ENCODE measurements at places on chromosomes 3 and 15.

DNA sequence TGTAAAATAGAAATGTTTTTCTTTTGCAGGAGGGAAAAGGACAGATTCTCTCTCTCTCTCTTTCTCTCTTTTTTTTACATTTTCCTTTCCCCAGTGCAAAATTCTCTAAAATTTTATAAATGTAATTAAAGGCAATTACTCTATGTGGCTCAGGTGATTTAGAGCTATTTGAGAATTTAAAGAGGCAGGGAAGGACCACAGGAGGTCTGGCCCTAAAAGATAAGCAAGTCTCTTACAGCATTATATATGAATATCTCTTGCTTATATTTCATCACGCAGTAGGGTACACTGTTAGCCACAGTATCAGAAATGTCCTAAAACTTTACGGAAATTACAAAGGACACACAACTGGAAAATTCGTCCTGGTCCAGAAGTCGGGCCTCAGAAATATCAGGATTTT lies 70.5 kb upstream of the PPIB start:
- DNase-seq: peak; percentile 46

DNA sequence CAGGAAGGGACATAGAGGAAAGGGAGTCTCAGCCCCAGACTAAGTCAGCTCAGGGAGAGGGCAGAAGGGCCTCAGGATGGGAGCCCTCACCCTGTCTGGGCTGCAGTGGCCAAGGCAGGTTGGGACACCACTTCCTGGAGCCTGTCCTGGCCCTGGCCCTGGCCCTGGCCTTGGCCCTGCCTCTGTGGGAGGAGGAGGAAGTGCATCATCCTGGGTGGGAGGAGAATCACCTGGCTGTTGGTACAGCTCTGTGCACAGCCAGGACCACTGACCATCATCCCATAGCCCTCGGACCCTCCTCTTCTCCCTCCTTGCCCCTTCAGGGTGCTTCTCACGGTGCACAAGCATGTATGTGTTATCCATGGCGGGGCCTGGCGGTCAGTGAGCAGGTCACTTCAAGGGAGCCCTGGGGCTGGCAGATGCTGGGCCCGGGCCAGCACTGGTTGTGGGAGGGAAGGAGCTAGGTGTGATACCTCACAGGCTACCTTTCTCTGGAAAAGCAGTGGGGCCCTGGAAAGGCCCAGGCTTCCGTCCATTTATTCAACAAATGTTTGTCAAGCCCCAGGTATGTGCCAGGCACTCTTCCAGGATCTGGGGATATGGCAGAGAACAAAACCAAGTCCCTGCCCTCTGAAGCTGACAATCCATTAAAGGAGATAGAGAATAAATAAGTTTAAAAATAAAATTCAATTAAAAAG lies 8.2 kb upstream of the APEH start:
- DNase-seq: no peak

- peak; percentile 57 for DNase-seq
These were observed 952 bp upstream of the HDDC3 start for GRCh38 chr15:90933301-90933700.

- no peak for DNase-seq
These were observed 62.5 kb downstream of the VPS13C start for GRCh38 chr15:61997786-61998185.

- no peak for DNase-seq
These were observed 39.7 kb upstream of the LRRFIP2 start for GRCh38 chr3:37214076-37214475.

GRCh38 chr3:171049861-171050444 lies 23.4 kb upstream of the SLC2A2 start:
- no peak for DNase-seq

- no peak for DNase-seq
These were observed 37.5 kb upstream of the C3orf38 start for GRCh38 chr3:88112289-88112688.

GRCh38 chr15:85518979-85519761 lies 138.8 kb downstream of the AKAP13 start:
- DNase-seq: no peak

DNA sequence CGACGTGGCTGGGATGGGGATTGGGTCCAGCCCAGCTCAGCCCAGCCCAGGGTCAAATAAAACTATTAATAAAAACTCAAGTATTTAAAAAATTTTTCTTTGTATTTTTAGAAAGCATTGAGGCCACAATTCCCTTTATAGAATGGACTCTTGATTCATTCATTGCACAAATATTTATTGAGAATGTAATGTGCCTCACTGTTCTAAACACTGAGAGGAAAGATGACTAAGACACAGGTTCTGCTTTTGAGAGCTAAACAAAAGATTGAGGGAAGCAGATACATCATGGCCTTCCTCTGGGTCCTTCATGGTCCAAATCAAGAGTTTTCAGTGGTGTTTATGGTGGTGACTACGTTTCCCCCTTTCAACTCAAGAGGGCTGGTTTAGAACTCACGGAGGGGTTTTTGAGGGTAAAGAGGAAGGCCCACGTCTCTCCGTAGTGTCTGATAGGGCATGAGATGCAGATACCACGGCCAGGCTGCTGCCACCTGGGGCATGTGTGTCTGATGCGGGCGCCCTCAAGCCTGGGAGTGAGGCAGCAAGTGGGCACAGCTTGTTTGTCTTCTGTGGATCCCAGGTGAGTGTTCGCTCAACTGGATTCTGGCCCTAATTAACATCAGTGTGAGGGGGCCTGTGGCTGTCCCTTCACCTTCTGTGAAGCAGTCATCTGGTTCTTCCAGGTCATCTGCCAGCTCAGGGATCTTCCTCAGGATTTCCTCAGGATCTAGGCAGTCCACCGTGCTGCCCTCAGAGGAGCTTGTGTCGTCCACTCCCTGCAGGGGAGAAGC lies 73.5 kb upstream of the SCN5A start:
- DNase-seq: peak; percentile 20

DNA sequence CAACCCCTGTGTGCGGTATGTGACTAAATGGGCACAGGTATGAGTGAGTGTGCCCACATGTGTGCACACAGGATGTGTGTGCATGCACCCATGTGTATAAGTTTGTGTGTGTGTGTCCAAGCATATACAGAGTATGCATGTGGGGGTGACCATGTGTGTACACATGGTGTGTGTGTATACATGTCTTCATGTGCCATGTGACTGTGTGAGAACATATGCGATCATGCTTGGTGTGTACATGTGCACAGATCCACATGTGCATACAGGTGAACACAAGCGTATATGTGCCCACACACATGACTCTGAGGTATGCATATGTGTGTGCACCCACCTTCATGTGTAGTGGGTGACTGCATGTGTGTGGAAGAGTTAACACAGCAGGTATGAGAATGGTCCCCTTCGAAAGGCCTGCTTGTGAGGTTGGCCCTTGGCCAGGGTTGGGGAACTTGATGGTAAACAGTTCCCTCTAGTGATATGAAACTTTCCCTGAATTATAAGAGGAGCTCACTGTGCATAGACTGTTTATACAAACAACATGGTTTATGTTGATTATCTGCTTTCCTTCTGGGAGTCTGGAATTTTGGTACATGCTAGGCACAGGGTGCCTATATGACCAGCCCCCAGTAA lies 10.3 kb downstream of the PFKFB4 start:
- DNase-seq: no peak

DNA sequence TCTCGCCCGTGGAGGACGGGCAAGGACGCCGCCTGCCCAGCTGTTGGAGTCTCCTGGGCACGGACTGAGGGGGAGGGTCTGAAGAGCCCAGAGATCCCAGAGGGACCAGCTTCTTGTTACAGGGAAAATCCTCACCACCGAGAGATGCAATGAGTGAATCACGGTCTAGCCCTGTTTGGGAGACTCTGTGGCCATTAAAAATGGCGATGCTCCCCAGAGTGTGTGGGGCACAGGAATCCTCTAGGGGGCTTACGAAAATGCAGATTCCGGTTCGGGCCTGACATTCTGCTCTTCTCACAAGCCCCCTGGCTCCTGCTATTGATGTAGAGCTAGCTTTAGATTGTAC lies 35.5 kb upstream of the EPHB3 start:
- DNase-seq: no peak

GRCh38 chr3:160860346-160860745 lies 104.3 kb downstream of the PPM1L start:
- DNase-seq: no peak

DNA sequence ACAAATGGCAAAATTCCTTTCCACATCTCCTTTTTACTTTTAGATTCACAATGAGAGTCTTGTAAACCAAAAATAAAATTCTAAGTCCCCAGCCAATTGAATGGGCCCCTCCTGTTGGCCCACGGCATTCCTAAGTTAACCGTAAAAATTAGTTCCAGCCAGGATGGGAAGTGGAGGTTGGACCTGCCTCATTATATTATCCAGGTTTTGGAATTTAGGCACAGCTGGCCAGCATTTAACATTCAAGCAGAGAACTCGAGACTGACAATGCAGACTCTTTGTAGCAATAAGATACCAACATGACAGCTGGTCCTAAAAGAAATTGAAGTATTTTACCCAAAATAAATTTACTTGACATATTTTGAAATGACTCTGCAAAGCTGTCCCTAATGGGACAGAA lies 321.0 kb upstream of the NAALADL2 start:
- no peak for DNase-seq

DNA sequence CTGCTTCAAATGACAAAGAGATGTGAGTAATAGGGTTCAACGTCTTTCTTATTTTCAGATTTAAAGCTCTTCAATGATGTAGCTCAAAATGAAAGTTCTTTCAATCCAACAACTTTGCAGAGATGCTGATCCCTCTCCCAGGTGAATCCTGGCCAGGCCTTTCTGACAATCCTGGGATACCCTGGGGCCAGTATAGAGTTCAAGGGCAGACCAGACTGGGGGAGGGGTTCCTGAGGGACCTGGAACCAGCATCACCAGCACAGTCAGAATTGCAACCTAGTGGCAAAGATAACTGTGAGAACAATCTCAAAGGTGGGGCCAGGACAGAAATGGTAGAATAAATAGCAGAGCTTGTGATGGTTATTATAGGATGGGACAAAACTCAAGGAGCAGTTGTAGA lies 19.7 kb upstream of the NCK1 start:
- no peak for DNase-seq

DNA sequence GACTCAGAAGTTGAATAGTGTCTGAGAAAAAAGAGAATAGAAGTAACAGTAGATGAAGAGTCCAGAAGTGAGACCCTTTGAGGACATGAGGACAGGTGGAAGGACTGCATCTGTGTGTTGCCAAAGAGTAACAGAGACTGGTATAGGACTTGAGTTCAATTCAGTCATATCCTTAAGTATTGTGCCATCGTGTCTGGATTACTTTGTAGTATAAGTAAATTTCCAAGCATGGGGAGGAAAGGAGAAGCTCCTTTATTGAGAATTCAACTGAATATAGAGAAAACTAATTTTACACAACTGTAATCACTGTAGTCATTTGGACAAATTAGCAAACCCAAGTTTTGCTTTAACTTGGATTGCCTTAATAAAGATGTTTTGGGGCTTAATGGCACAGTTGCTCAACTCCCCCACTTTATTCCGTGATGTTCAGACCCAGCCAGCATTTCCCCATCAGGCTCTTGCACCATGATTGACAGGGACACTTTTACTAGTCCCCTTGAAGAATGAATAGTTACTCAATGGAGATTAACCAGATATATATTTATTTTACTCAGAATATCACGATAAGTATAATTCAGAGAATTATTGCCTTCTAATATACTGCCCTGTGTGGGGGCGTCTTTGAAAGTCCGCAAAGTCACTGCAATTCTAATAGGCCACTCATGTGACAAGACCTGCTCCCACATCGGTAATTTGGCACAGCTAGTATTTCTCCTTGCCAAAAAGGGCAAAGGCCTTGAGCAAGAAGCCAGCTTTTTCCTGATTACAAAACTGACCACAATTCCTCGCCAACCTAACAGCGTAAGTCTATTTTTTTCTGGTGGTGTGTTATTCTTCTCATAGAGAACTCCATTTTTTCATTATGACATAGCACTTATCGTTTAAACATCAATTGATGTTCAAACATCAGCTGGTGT lies 61.3 kb downstream of the PPARG start:
- no peak for DNase-seq

DNA sequence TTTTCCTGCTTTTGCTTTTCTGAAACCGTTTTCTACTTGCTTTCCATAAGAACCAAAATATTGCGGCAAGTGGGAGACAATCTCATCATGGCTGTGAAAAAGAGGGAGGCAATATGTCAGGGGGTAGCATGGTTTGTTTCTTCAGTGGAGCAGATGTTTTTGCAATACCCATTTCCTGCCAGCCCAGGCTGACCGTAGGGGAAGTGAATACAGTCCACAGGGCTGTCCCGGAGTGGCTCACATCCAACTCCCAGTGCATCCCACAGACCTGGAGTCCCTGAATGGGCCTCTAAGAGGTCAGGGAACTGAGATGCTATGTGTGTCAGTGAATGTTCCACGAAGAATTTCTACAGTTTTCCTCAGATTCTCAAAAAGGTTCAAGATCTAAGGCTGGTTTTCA lies 69.6 kb downstream of the EPHB1 start:
- no peak for DNase-seq

DNA sequence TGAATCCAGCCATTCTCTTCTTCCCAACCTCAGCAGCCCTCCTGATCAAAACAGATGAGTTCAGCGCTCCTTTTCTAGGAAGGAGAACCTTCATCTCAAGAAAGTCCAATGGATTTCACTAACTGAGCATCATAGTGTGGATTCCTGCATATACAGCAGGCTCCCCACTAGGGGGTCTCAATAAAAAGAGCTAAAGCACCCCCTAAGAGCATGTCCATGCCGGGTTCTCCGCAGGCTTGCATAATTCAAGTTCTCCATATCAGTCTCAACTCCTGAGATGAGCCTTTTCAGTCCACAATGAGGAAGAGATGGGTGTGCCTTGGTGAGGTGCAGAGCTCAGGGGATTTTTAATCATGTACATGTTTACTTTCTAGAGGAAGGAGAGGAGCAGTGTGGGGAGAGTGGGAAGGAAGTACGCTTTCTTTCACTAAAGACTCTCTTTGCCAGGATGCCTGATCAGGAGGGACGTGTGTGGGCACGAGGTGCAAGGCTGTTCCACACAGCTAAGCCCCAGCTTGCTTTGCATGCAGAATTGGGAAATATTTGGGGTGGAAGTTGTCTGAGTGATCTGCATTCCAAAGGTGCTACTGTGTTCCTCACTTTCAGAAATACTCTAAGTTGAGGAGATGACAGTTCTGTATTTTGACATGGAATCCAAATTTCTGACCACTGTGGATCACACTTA lies 563.5 kb downstream of the OCA2 start:
- no peak for DNase-seq

All from hematopoietic multipotent progenitor cell treated with erythropoietin and hydrocortisone succinate and interleukin-3 and kit ligand, for 17 days (in vitro differentiated cells).